ENCODE measurements at places on chromosomes 12 and 14. TPM values are rescaled to one million over a fixed set of nuclear protein-coding genes. Genes with fewer than 3 reads are reported as not detected.

NRL gene
- 3.0 TPM for polyA plus RNA-seq

LRRC43 gene
- polyA plus RNA-seq = 0.15 TPM

PPM1H gene
- 1.3 TPM for polyA plus RNA-seq

IL26 gene
- polyA plus RNA-seq = not detected

TUNAR gene
- polyA plus RNA-seq = not detected

ARHGDIB gene
- 65.8 TPM for polyA plus RNA-seq

FAR2 gene
- 1.5 TPM for polyA plus RNA-seq

PLCZ1 gene
- polyA plus RNA-seq = 0.42 TPM

TDRD9 gene
- polyA plus RNA-seq = 9.6 TPM

ADAM20 gene
- not detected for polyA plus RNA-seq

PTPN6 gene
- polyA plus RNA-seq = 6.7 TPM

ABCC9 gene
- polyA plus RNA-seq = 14.1 TPM

BORCS5 gene
- 3.9 TPM for polyA plus RNA-seq

SERPINA9 gene
- polyA plus RNA-seq = not detected

SERPINA12 gene
- polyA plus RNA-seq = not detected

AQP6 gene
- polyA plus RNA-seq = 0.04 TPM

ZDHHC22 gene
- polyA plus RNA-seq = not detected

GLIPR1 gene
- polyA plus RNA-seq = 1.2 TPM

SNW1 gene
- 46.6 TPM for polyA plus RNA-seq

TMEM179 gene
- 0.61 TPM for polyA plus RNA-seq

GPX2 gene
- polyA plus RNA-seq = not detected

CCDC196 gene
- polyA plus RNA-seq = not detected

SYNJ2BP gene
- polyA plus RNA-seq = 15.0 TPM

POLE2 gene
- 1.2 TPM for polyA plus RNA-seq

FGF6 gene
- not detected for polyA plus RNA-seq

IAPP gene
- polyA plus RNA-seq = not detected

EML1 gene
- 18.2 TPM for polyA plus RNA-seq

ABCD2 gene
- 1.4 TPM for polyA plus RNA-seq

ESRRB gene
- 7.1 TPM for polyA plus RNA-seq

CLEC9A gene
- polyA plus RNA-seq = not detected

CPNE6 gene
- not detected for polyA plus RNA-seq

ZFHX2 gene
- 0.24 TPM for polyA plus RNA-seq

MIP gene
- polyA plus RNA-seq = not detected

FOXA1 gene
- polyA plus RNA-seq = not detected

TESPA1 gene
- polyA plus RNA-seq = 0.23 TPM

ALDH1L2 gene
- polyA plus RNA-seq = 2.3 TPM

TTC6 gene
- polyA plus RNA-seq = not detected

PTPRQ gene
- 0.07 TPM for polyA plus RNA-seq

KSR2 gene
- not detected for polyA plus RNA-seq

SPIC gene
- polyA plus RNA-seq = not detected

SLC48A1 gene
- 16.5 TPM for polyA plus RNA-seq

PLD4 gene
- polyA plus RNA-seq = 0.12 TPM

ANO4 gene
- polyA plus RNA-seq = 0.10 TPM

EXOC5 gene
- polyA plus RNA-seq = 36.4 TPM

IQSEC3 gene
- 0.29 TPM for polyA plus RNA-seq

RFX4 gene
- polyA plus RNA-seq = not detected

GALNT16 gene
- polyA plus RNA-seq = 17.0 TPM

CCDC92 gene
- 58.1 TPM for polyA plus RNA-seq

PRKD1 gene
- polyA plus RNA-seq = 0.99 TPM

CLEC7A gene
- 1.1 TPM for polyA plus RNA-seq

MYL6B gene
- polyA plus RNA-seq = 65.9 TPM

PDZRN4 gene
- polyA plus RNA-seq = not detected

ENDOU gene
- 0.42 TPM for polyA plus RNA-seq

KRT3 gene
- not detected for polyA plus RNA-seq

SYNE3 gene
- polyA plus RNA-seq = 3.9 TPM

LTB4R gene
- polyA plus RNA-seq = 1.2 TPM

CEP170B gene
- polyA plus RNA-seq = 17.9 TPM

Measured in heart left ventricle (tissue), 16 donors.